ENCODE measurements at places on chromosomes 1 and 21. TPM values are rescaled to one million over a fixed set of nuclear protein-coding genes. Genes with fewer than 3 reads are reported as not detected.

DNA sequence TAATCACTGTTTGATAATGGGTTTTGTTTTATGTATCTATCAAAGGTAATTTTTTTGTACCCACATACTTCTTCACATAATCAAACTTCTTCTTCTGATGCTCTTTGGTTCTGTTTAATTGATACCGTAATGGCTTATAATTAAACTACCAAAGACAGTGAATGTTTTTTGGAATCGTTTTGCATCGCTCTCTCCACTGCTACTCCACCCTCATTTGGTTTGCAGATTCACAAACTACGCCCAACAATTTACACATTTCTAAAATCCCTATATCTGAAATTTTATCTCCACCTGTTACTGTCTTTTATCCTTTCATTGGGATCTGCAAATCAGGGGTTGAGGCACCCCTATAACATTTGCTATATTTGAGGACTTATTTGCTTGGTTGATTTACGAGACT is 319.6 kb downstream of the RWDD3 start:
- no peak for DNase-seq
- H3K36me3 ChIP-seq, result no peaks in the 10 kb centered on the region
- H3K27ac ChIP-seq, result no peak overlapping the region
- no peaks in the 10 kb centered on the region for H3K27me3 ChIP-seq
- H3K4me3 ChIP-seq, result no peak overlapping the region

Gene SERINC2
- 4.8 TPM for total RNA-seq

Gene AMY1B
- not detected for total RNA-seq

DNA sequence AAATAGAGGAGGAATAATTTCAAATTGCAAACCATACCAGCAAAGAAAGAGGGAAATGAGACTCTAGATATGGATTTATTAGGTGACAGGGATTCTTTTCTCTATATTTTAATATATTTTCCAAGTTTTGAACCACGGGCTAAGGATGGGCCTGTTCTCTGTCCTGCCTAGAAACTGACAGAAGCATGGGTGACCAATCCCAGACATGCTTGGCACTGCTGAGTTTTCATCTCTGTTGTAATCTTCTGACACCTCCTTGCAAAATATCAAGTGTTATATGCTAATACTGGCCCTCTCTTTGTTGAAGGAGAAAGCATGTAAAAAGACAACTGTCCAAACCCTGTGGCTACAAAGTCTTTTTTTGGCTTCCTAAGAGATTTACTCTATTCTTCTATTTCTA is 774 bp upstream of the ANGPTL7 start:
- DNase-seq, result no peak
- no peak overlapping the region for H3K4me3 ChIP-seq
- no peaks in the 10 kb centered on the region for H3K27me3 ChIP-seq
- H3K4me1 ChIP-seq, result no peaks in the 10 kb centered on the region
- H3K27ac ChIP-seq, result no peak overlapping the region

GRCh38 chr1:163227126-163227525 is 24.4 kb upstream of the RGS5 start:
- no peaks in the 10 kb centered on the region for H3K4me1 ChIP-seq
- no peak overlapping the region for H3K4me3 ChIP-seq
- no peak overlapping the region for H3K27ac ChIP-seq
- no peak for DNase-seq
- H3K27me3 ChIP-seq, result no peaks in the 10 kb centered on the region
- no peaks in the 10 kb centered on the region for H3K36me3 ChIP-seq
